ENCODE measurements at places on chromosomes 6 and 20.
A peak's percentile ranks its signal among the peaks of the same experiment; 100 is the strongest.

DNA sequence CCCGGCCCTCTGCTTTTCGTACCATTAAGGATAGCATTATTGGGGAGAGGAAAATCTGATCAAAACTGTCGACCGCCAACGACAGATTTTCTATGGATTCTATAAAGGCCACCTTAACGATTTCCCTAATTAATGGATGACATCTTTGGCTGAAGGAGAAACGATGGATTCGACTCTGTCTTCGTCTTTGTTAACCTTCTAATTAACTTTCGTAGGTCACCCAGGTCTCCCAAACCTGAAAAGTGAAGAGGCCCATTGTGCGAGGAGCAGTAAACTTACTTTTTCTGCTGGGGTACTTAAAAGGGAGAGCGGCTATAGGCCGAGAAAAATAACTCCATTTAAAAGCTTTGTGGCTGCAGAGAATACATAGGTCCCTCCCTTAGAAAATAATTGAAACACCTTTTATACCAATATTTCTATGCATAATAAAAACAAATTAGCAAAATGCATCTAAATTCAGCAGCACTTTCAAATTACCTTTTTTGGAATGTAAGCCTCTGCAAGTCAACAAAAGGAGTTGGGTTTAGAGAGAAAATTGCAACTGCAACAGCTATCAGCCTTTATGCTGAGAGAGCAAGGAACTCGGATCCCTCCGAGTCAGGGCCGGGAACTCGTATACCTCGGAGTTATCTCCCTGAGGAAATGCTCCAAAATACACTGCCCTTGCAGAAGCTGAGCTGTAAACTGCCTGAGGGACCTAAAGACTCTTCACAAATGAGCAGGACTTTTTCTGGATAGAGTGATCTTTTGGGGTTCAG, 31.4 kb upstream of the NR2E1 start:
- no peak for DNase-seq

DNA sequence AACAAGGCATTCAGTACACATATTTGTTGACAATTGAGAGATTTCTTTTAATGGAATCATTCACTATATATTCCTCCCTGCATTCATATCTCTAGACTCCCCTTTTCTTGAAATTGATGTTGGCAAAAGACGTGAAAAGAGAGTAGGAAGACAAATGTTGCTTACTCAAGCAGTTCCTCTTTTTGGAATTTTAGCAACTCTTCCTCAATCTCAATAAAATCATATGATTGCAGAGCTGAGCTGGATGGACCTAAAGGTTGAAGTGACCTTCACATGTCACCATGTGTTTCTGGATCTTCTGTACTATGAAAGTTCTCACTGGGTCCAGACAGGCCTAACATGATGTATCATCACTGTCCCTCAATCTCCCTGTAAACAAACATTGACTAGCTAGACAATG, 18.6 kb downstream of the ADGRF1 start:
- no peak for DNase-seq

DNA sequence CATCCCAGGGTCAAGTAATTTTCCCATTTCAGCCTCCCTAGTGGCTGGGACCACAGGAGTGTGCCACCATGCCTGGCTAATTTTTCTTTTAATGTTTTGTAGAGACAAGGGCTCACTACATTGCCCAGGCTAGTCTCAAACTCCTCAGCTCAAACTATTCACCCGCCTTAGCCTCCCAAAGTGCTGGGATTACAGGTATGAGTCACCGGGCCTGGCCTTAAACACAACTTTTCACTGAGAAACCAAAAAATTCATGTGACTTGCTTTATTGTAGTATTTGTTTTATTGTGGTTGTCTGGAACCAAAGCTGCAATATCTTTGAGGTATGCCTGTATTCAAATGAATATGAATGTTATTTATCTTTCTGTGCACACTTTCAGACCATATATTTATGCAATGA, 72.2 kb downstream of the RWDD2A start:
- peak; percentile 51 for DNase-seq

GRCh38 chr20:3714092-3714491, 1.7 kb upstream of the SIGLEC1 start:
- no peak for DNase-seq

DNA sequence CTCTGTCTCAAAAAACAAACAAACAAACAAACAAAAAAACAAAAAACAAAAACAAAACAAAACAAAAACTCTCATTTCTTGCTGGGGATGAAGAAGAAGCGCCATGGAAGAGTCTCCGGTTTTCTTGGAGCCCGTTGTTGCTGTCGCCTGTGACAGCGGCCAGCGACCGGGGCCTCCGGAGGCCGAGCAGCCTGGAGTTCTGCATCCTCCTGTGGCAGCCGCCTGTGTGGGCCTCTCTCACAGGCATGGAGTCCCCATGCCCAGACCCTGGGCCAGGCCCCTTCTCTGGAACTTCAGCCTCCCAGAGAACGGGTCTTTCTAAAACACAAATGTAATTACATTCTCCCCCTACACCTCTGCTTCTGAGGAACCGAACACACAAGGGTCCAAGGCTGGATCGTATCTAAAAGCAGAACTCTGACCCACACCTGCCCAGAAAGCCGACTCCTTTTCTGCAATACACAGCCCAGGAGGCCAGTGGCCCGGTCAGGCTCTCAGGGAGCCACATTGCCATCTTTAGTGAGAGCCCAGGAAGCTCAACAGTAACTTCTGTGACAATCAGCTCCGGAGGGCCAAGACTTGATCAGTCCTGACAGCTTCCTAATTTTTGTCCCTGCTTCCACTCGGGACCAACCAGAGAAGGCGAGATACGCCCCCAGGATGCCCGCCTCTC, 18.5 kb downstream of the DACT2 start:
- DNase-seq: no peak

GRCh38 chr20:48920527-48921167, 864 bp upstream of the ARFGEF2 start:
- DNase-seq: no peak

DNA sequence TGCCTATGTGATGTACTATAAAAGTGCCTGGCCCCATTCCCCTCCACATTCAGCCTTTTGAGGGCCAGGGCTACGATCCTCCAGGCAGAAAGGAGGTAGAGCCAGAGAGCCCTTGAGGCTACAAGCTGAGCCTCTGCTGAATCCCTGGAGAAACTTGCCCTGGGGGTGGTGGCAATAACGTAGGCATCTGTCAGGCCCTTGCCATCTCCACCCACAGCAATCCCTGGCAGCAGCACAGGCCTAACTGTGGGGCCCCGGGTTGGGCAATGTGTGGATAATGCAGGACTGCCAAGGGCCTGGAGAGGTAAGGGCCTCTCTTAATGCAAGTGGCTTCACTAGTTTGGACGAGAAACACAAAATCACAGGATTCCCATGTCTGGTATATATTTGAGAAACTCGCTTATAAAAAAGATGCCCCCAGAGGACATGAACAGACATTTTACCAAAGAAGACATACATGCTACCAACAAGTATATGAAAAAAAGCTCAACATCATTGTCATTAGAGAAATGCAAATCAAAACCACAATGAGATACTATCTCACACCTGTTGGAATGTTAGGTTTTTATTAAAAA, 99.0 kb downstream of the QRSL1 start:
- no peak for DNase-seq
